Stimulated activated CD4-positive, alpha-beta T cell treated with anti-CD3 and anti-CD28 coated beads, Interleukin-12 subunit alpha, Interleukin-12 subunit beta, amount 100 ng/mL, for 24 hours (primary cell): ENCODE measurements at places on chromosomes 3 and 15.

GRCh38 chr3:113552851-113553250 lies 20.5 kb downstream of the SIDT1 start:
- DNase-seq: no peak

GRCh38 chr15:62545467-62546227 lies 380.6 kb upstream of the C2CD4B start:
- DNase-seq: no peak

GRCh38 chr15:78810362-78811123 lies 721 bp downstream of the ADAMTS7 start:
- no peak for DNase-seq

GRCh38 chr3:127654374-127654773 lies 18.4 kb upstream of the ABTB1 start:
- DNase-seq: no peak

- no peak for DNase-seq
Measured at GRCh38 chr3:13093687-13094086, 20.5 kb upstream of the IQSEC1 start.
